ENCODE measurements at places on chromosomes 6 and 20.
A peak's percentile ranks its signal among the peaks of the same experiment; 100 is the strongest.

- H3K4me1 ChIP-seq, result peaks cover 8% of the 10 kb centered on the region
- H3K27ac ChIP-seq, result no peak overlapping the region
- H3K27me3 ChIP-seq, result peaks cover 34% of the 10 kb centered on the region
- peak; percentile 79 for DNase-seq
These were observed 1.1 kb upstream of the OPN5 start for GRCh38 chr6:47780510-47781356.

DNA sequence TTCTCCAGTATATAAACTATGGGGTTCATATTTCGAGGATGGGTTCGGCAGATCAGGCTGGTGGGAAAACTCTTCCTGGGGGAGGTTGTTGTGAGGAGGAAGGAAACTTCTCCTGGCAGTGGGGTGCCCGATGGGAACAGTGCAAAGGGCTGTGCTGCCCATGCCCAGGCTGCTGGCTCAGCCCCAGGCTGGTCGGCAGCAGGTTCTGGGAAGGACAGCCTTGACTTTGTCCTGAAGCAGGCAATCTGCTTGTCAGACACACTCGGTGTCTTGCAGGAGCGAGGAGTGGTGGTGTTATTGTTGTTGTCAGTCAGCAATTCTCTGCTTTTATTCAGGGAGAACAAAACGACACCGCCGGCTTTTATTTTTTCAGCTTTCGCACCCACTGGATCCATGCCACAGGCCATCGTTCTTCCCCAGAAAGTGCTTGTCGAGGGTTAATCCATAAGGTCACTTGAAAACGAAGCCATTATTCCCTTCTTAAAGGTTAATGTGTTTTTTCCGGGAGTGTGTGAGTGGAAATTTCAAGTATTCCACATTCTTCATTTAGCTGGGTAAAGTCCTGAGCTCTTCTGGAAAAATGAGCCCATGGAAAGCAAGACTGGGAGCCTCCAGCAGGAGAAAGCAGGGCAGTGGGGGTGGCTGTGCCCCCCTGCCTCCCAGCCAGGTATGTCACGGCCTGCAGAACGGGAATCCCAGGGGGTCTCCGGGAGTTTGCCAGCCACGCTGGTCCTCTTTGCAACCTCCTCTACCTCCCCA lies 57.0 kb upstream of the STX16 start:
- H3K36me3 ChIP-seq, result no peaks in the 10 kb centered on the region
- no peak for DNase-seq
- no peaks in the 10 kb centered on the region for H3K4me1 ChIP-seq
- peaks cover 9% of the 10 kb centered on the region for H3K27me3 ChIP-seq
- no peak overlapping the region for H3K27ac ChIP-seq

- H3K27me3 ChIP-seq, result no peaks in the 10 kb centered on the region
- H3K4me3 ChIP-seq, result no peak overlapping the region
- no peaks in the 10 kb centered on the region for H3K36me3 ChIP-seq
- H3K4me1 ChIP-seq, result peaks cover 10% of the 10 kb centered on the region
- H3K27ac ChIP-seq, result no peak overlapping the region
- no peak for DNase-seq
These were observed 102.9 kb upstream of the TSHZ2 start for GRCh38 chr20:52869276-52869675.

DNA sequence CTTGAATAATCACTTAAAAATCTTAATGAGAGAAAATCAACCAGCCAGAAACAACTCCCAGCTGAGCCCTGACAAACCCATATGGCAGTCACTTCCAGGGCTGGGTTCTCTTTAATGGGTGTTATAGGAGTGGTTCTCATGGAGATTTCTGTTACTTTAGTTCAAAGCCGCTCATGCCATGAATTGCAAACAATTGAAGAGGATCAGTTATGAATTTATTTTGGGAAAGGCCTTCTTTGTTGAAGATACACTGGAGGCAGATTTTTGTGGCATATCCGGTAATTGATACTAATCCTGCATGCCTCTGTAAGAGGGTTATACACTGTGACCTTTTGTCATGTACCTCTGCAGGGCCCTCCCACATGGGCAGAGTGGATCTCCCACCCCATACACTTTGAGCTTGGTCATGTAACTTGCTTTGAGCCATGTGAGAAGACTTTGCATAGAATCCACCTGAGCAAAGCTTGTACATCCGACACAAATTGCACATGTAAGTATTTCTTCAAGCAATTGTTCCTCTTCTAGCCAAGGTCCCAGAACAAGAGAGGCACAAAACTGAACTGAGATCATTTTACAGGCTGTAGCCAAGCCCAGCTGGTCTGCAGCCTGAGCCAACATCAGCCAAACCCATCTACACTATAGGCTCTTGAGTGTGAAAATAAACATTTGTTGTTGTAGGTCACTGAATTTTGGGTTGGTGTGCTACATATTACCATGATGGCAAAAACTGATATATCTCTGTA lies 492.3 kb downstream of the PREX1 start:
- no peak overlapping the region for H3K4me3 ChIP-seq
- peaks cover 11% of the 10 kb centered on the region for H3K27me3 ChIP-seq
- DNase-seq, result no peak
- no peaks in the 10 kb centered on the region for H3K4me1 ChIP-seq
- no peaks in the 10 kb centered on the region for H3K36me3 ChIP-seq

- no peaks in the 10 kb centered on the region for H3K27me3 ChIP-seq
- no peaks in the 10 kb centered on the region for H3K36me3 ChIP-seq
- H3K4me1 ChIP-seq, result no peaks in the 10 kb centered on the region
- H3K27ac ChIP-seq, result no peak overlapping the region
- H3K4me3 ChIP-seq, result no peak overlapping the region
These were observed 93.6 kb upstream of the AGPAT4 start for GRCh38 chr6:161367472-161367871.

DNA sequence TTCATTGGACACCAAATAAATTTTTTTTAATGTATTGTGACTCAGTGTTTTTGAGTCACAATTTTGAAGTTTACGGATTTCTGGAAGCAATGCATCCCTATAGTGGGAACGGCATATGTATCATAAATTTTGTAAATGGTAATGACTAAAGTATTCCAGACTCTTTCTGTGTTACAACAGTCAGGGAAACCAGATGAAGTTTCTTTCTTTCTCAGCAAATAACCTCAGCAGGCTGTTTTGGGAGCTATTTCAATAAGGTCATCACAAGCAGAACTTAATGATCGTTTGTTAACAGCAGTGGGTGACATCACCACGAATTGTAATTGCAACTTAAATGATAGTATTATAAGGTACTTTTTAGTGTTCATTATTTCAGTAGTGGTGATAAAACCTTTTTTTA lies 52.0 kb downstream of the HIVEP1 start:
- H3K27ac ChIP-seq, result peak overlapping the region; percentile 79
- H3K4me1 ChIP-seq, result peaks cover 55% of the 10 kb centered on the region
- DNase-seq, result no peak

DNA sequence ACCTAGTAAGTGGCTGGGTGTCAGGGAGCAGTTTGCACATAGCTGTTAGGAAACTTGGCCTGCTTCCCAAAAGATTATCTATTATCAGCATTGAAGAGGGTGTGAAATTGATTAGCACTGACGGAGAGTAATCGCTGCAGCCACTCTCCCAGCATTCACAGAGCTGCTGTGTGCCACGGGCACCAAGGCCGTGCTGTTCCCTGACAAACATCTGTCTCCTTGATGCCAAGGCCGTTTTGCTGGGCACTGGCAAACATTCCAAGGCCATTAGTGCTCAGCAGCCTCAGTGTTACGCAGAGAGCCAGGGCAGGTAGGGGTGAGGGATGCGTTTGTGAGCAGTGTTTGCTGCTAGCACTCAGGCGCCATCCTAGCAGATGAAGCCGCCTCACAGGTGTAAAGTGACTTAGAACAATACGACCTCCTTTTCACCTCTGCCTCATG lies 57.7 kb upstream of the VSTM2L start:
- no peak for DNase-seq
- H3K27me3 ChIP-seq, result no peaks in the 10 kb centered on the region
- H3K27ac ChIP-seq, result no peak overlapping the region
- H3K4me3 ChIP-seq, result no peak overlapping the region
- H3K4me1 ChIP-seq, result no peaks in the 10 kb centered on the region

DNA sequence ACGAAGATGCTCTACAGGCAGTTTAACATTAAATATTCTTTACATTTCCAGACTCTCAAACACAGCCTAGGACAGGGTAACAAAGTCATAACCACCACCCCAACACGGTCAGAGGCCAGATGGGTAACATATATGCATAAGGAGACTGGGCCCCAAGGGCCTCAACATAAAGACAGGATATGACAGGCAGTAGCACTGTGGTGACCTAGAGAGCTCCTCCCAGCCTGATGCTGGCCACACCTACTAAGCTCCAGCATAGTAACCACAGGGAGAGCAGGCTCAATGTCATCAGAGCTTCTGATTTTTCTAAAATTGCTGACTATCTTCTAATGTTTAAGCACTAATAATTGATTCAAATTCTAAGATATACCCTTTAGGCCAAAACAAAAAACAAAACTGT lies 21.7 kb downstream of the SMLR1 start:
- no peak overlapping the region for H3K27ac ChIP-seq
- H3K27me3 ChIP-seq, result no peaks in the 10 kb centered on the region
- peak; percentile 83 for DNase-seq
- peaks cover 12% of the 10 kb centered on the region for H3K4me1 ChIP-seq
- no peaks in the 10 kb centered on the region for H3K36me3 ChIP-seq
- H3K4me3 ChIP-seq, result no peak overlapping the region

DNA sequence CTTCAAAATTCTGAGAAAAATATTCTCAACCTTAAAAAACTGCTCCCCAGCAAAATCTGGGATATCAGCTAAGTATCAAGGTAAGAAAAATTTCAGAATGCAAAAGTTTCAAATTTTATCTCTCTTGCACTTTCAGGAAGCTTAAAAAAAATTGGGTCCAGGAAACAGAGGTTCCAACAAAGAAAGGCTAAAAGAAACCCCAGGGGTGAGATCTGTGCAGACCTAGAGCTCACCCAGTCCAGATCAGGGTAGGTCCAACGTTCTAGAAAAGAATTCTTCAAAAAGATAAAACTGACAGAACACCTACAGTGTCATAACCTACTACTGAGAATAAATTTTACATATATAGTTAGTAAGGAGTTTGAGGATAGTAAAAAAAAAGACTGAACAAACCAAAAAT lies 23.5 kb downstream of the ILRUN start:
- peaks cover 47% of the 10 kb centered on the region for H3K4me1 ChIP-seq
- DNase-seq, result no peak
- no peaks in the 10 kb centered on the region for H3K27me3 ChIP-seq
- H3K27ac ChIP-seq, result peak overlapping the region; percentile 95
- H3K36me3 ChIP-seq, result peaks cover 15% of the 10 kb centered on the region
- peak overlapping the region; percentile 81 for H3K4me3 ChIP-seq

GRCh38 chr6:31094389-31094881 lies 17.9 kb downstream of the C6orf15 start:
- peak; percentile 70 for DNase-seq
- no peak overlapping the region for H3K4me3 ChIP-seq
- peaks cover 15% of the 10 kb centered on the region for H3K4me1 ChIP-seq
- no peaks in the 10 kb centered on the region for H3K36me3 ChIP-seq
- peak overlapping the region; percentile 45 for H3K27ac ChIP-seq
- peaks cover 7% of the 10 kb centered on the region for H3K27me3 ChIP-seq

GRCh38 chr6:142187209-142187608 lies 40.1 kb downstream of the VTA1 start:
- peaks cover 17% of the 10 kb centered on the region for H3K36me3 ChIP-seq
- H3K27ac ChIP-seq, result no peak overlapping the region
- no peak for DNase-seq
- H3K4me3 ChIP-seq, result no peak overlapping the region
- H3K27me3 ChIP-seq, result no peaks in the 10 kb centered on the region
- peaks cover 2% of the 10 kb centered on the region for H3K4me1 ChIP-seq

GRCh38 chr6:41781366-41781730 lies 766 bp downstream of the PRICKLE4 start:
- peaks cover 3% of the 10 kb centered on the region for H3K36me3 ChIP-seq
- H3K4me1 ChIP-seq, result peaks cover 25% of the 10 kb centered on the region
- H3K4me3 ChIP-seq, result peak overlapping the region; percentile 70
- peaks cover 21% of the 10 kb centered on the region for H3K27me3 ChIP-seq
- H3K27ac ChIP-seq, result no peak overlapping the region
- peak; percentile 63 for DNase-seq

DNA sequence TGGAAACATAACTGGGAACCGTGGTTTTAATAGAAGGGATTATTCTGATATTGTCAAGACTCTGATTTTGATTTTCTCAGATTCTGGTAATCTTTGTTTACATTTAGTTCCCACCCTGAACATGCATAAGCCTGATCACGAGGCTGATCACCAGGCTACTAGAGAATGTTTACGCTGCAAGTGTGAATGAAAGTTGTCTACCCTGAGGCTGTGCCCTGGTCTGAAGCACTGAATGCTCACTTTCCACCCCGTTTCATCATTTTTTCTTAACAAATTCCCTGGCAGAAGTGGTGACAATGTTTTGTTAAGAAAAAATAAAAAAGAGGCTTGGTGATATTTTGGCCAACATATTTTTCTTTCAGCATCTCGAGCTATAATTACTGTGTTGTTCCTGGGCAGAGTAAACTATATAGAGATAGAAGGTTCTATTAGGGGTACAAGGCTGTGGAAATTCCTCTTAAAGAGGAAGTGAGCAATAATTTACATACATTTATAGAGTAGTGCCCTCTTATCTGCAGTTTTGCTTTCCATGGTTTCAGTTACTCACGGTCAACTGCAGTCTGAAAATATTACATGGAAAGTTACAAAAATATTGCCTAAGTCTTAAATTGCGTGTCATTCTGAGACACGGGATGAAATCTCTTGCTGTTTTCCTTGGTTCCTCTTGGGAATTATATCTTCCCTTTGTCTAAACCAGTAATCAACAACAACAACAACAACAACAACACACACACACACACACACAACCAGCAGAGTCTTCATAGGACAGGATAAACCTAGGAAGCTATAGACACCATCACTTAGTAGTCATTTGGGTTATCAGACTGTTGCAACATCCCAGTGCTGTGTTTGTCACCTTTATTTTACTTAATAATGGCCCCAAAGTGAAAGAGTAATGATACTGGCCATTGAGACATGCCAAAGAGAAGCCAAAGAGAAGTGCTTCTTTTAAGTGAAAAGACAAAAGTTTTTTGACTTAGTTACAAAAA lies 566.6 kb upstream of the CITED2 start:
- H3K4me1 ChIP-seq, result no peaks in the 10 kb centered on the region
- H3K27ac ChIP-seq, result no peak overlapping the region
- H3K4me3 ChIP-seq, result no peak overlapping the region

- no peaks in the 10 kb centered on the region for H3K4me1 ChIP-seq
- H3K27ac ChIP-seq, result no peak overlapping the region
- no peak for DNase-seq
These were observed 114.6 kb upstream of the HTR1E start for GRCh38 chr6:86822747-86823146.

- H3K4me1 ChIP-seq, result no peaks in the 10 kb centered on the region
- no peak overlapping the region for H3K4me3 ChIP-seq
- no peaks in the 10 kb centered on the region for H3K36me3 ChIP-seq
- DNase-seq, result no peak
These were observed 95.7 kb downstream of the LYRM2 start for GRCh38 chr6:89542866-89543265.

GRCh38 chr6:148370176-148370575 lies 27.5 kb downstream of the SASH1 start:
- peaks cover 9% of the 10 kb centered on the region for H3K4me1 ChIP-seq
- H3K4me3 ChIP-seq, result no peak overlapping the region

DNA sequence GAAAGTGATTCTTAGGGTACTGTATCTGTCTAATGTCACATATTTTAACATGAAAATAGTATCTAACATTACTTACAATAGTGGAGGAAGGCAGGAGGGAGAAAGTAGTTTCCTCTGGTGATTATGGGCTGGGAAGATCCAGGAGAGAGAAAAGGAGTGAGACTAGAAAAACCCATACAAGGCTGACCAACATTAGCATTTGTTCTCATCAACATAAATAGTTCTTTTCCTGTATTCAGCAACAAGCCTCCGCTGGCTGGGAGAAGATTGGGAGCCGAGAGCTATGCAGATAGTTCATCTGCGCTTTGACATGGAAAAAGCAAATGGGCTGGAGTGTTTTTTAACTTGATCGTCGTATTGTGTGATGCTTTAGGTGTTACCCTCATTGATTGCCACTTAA lies 239.4 kb downstream of the PHACTR1 start:
- DNase-seq, result no peak
- H3K36me3 ChIP-seq, result no peaks in the 10 kb centered on the region
- H3K27ac ChIP-seq, result no peak overlapping the region
- peaks cover 17% of the 10 kb centered on the region for H3K4me1 ChIP-seq

Measured in activated CD4-positive, alpha-beta T cell treated with anti-CD3 and anti-CD28 coated beads, Interleukin-2, amount 10 ng/mL, durations not matched to agents 24 days and 14 days (primary cell).